ENCODE measurements at places on chromosomes 6 and 20. TPM values are rescaled to one million over a fixed set of nuclear protein-coding genes. Genes with fewer than 3 reads are reported as not detected.

IRAK1BP1 gene
- total RNA-seq = not detected

MCHR2 gene
- total RNA-seq = not detected

CTSA gene
- 605 TPM for total RNA-seq

FHL5 gene
- 4.6 TPM for total RNA-seq

CHMP4B gene
- 182 TPM for total RNA-seq

BAG2 gene
- 49.0 TPM for total RNA-seq

PGC gene
- total RNA-seq = 1.5 TPM

RAET1E gene
- not detected for total RNA-seq

PLTP gene
- 17.7 TPM for total RNA-seq

ACTL10 gene
- 14.1 TPM for total RNA-seq

LY6G6C gene
- not detected for total RNA-seq

- peak; percentile 44 for DNase-seq
Measured at GRCh38 chr20:47610247-47610944, 108.7 kb downstream of the NCOA3 start.

DNA sequence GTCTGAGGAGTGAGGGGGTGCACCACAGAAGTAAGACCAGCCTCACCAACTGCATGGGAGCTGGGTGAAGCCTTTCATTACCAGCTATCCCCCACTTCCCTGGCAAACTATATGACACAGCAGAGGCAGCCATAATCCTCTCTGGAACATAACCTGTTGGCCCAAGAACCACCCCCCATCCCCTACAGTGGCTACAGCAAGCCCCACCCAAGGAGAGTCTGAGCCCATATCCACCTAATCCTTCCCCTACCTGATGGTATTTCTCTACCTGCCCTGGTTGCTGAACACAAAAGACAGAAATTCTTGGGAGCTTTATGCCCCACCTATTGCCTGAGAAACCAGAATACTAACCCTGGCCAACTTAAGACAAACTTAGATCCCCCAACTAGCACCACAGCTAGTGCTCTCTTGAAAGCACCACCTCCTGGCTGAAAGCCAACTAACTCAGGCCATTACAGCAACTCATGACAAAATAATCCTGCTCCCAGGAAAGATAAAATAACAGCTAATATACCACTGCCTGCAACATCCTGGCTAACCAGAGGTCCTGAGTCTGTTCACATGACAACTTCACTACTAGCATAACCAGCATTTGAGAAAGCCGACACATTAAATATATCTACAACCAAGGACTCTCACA lies 11.2 kb downstream of the RNGTT start:
- no peak for DNase-seq

DNA sequence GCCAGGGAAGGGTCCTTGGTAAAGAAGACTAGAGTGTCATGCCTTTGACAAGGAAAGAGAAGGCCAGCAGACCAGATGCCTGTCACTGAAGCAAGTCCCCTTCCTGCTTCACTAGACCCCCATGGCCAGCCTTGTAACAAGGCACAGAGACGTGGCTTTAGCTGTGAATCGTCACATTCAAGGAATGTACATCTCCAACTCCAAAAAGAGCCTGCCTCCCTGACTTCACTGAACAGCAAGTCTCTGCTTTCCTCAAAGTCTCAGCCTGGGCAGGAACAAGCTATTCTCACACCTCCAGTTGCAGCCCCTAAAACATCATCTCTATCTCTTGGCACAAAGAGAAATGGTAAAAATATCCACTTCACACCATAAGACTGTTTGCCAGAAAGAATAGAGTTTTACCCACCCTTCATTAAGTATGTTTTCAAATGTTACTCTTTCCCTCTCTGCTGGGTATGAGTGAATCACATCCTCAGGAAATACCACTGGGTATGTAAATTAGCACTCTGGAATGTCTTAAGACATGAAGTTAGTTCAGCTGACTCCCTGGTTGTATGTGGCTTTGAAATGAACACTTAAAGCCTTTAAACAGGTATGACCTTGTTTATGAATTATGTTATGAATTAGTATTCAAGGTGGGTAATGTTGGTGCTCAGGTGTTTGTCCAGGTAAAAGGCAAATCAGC lies 46.4 kb upstream of the NT5E start:
- no peak for DNase-seq

DNA sequence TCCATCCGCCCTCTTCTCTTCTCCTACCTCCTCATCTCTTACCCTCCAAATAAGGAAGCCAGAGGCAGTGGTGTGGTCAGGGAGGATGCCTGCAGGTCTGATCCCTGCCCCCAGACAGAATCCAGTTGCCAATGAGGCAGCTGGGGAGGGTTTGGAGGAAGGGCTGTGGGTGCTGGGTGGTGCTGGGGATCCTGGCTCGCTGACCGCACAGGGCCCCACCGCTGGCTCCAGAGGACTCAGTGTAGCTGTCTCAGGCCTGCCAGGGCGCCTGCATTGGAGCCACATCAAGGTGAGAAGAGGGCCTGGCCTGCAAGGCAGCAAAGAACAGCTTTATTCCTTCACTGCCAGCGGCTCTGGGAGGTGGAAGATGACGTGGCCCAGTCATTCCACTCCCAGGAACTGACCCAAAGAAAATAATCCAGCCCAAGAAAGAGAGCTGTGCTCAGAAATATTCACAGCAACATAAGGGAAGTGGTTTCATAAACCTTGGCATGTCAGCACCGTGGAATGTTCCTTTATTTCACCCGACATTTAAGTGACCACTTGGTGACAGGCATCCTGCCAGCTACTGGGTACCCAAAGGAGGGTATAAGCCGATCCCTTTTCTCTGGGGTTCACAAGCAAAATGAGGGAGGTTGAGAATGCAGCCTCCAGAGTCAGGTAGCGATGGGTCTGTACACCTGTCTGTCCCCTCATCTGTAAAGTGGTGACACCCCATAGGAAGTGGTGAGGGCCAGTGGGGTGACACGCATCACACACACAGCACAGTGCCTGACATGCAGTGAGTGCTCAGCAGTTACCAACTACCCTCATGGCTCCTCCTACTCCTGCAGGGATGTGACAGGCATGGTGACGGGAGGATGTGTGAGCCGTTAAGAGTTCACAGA lies 125.1 kb downstream of the SNX5 start:
- no peak for DNase-seq

DNA sequence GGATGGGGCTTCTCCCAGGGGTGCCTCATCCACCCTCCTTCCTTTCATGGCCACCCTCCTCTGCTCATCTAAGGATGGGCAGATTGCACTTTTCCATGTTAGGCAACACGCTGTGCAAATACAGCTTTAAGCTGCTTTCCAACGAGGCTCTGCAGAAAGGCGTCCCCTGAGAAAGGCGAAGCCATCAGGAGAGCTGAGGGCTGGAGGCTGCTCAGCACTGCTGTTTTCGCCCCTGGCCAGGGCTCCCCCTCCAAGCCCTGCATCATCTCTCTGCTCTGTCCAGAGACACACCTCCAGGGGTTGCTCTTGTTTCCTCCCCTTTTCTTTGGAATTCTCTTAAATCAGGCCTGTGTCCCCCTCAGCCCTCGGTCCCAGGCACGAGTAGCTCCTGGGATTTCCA lies 526.1 kb downstream of the CDH26 start:
- DNase-seq = no peak

DNA sequence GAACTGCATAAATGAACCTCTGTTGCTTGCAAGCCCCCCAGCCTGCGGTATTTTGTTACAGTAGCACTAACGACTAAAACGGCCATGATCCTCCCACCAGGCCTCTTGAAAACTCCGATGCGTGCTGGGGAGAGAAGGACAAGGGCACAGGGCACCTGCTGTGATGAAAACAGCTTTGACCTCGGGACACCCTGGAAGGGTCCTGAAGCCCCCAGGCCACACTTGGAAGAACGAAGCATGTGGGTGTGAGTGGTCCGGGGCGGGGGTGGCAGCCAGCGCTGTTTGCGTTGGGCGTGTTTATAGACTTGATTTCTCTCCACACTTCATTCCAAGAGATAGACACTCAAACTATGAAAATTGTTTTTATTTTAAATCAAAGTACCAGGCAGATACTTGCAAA lies 13.2 kb upstream of the HELZ2 start:
- DNase-seq = no peak

- DNase-seq = no peak
Measured at GRCh38 chr20:40283689-40284088, 405.3 kb downstream of the MAFB start.

GRCh38 chr20:63700199-63701050 lies 4.0 kb downstream of the TNFRSF6B start:
- no peak for DNase-seq

DNA sequence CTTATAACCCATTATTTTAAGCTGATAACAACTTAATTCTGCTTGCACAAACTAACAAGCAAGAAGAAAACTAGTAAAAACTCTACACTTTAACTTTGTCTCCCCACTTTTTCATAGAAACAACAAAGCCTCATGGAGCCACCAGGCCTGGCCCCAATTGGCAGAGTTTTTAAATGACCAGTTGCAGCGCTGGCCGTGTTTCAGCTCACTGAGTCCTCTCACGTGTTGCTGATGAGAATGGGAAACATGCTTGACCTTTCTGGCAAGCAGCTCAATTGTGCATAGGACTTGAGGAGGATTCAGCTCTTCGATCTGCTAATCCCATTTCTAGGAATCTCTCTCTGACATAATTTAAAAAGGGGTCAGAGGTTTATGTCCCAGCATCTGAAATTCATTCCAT lies 24.5 kb upstream of the GRM4 start:
- DNase-seq = no peak

DNA sequence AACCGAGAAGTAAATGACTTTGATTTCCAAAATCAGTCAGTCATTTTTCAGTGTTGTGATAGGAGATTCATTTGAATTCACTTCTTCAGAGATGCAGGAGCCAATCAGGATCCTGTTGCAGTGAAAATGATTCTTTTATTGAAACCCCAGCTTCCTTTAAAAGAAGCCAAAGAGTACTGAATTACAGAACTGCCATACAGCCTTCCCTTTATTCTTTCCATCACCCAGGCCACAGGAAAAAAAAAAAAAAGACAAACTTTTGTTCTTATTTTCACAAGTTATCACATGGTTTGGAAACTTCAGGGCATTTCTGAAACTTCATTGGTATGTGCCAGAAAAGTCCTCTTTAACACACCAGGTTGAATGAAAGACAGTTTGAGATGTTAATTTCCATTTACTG lies 1.8 kb upstream of the CARMIL1 start:
- DNase-seq = no peak

DNA sequence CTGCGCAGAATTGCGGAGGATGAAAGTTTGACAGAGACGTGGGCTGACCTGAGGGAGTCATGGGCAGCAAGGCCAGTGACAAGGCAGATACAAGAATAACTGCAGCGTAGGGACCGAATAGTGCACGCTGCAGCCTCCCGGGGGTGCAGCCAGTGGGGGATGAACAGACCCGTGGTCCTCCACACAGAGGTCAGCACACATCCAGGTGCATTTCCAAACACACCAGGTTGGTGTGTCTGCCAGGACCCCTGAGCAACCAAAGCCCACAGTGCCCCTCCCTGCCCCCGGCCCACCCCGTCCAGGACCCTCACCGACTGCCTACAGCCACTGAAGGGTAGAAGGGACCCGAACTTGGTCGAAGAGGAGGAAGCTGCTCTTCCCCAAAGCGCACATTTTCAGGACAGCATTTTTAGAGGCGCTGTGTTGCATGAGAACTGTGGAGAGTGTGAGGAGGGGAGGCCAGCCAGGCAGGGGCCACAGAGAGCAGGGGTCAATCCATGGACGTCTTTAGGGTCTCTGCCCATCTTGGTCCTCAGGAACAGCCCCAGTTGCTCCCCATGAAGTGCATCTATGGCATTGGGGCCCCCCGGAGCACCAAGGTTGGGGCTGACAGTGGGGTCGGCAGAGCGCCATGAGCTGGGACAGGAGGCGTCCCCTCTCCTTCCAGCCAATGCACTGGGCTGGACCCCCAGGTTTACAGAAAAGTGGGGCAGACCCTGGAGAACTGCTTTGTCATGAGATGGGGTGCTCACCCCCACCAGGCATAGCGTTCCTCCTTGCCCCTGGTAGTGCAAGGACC lies 157.8 kb upstream of the AFDN start:
- DNase-seq = no peak

GRCh38 chr6:133062077-133062476 lies 179.1 kb upstream of the EYA4 start:
- no peak for DNase-seq

DNA sequence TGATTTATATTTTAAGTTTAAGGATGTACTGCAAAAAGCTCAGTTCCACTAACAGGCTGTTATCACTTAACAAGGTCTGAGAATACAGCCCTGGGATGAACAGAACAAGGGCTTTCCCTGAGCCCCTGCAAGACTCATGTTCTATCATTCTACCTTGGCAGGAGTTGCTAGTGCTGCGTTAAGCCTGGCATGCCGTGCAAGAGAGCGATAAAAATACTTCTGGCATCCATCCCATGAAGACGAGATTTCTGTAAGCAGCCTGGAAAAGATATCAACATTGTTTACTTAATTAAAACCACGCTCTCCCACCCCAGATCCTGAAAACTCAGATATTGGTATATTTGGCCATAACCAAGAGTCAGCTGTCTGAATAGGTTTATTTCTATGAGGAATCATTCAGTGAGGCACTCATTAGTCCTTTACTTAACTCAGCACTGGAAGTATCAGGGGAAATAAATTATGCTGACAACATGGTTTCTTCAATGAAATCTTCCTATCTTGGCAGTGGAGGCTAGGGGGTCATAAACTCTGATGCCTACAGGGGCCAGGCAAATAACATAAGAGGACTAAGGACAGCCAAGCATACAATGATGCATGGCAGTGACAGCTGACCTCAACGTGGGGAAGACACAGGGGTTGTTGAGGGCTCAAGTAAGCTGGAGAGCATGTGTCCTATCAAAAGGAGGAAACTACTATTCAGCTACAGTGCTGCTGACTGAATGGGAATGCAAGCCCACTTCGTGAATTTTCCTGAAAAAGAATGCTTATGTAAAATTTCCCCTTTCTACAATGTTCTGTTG lies 37.6 kb upstream of the LYRM2 start:
- no peak for DNase-seq

- DNase-seq = no peak
Measured at GRCh38 chr20:43991982-43992381, 77.3 kb downstream of the TOX2 start.

DNA sequence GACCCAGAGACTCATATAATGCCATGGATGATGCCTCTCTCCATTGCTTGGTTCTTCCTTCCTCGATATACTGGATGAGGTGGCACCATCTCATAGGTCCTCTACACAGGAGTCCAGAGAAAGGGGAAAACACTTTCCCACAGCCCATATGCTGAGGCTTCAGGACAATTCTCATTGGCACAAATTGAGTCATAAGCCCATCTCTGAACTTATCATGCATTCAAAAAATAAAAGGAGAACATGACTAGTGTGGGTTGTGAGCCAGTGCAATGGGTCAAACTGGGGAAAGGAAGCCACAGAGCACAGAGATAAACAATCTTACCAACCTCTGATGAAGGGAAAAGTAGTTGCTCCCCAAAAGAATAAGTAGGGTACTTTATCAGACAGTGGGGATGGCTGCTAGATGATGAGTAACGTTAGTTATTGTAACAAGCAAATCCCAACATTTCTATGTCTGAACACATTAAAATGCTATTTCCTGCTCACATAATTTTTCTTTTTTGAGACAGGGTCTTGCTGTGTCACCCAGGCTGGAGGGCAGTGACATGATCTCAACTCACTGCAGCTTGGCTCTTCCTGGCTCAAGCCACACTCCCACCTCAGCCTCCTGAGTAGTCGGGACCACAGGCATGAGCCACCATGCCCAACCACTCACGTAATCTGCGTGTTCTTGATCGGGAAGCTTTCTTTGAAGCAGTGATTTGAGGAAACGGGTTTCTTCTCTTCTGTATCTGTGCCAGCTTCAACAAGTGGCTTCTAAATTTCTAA lies 27.0 kb downstream of the SOD2 start:
- DNase-seq = no peak

- DNase-seq = no peak
Measured at GRCh38 chr20:164618-165017, 7.4 kb downstream of the DEFB127 start.

All from transverse colon (tissue), 4 donors.